ENCODE measurements at places on chromosomes 4 and X.

DNA sequence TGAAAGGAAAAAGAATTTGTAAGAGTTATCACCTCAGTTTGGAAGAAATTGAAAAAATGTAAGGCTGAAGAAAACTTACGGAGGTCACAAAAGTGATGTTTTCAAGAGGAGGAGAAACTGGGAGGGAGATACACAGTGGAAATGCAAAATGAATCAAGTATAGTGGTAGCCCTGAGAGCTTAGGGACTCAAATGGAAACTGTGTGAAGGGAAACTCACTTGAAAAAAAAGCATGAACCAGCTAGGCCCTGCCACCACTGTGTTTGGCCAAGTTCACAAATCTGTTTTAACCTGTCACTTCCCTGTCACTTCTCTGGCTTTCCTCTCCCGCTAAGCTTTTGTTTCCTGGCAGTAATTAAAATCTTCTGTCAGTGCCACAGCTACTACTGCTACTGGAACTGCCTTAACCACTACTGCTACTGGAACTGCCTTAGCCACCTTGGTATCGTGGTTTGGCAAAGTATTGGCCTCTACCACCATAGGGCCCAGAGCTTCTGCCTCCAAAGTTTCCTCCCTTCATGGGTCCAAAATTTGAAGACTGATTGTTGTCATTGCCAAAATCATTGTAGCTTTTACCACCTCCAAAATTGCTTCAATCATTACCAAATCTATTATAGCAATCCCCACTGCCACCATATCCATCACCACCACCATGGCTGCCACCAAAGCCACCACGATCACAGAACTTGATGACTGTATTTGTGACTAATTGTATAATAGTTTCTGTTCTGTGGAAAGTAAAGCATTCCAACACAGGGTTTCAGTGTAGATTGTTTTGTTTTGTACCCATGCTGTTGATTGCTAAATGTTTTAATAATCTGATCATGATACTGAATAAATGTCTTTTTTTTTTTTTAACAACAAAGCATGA is 41.5 kb downstream of the SMARCA5 start:
- DNase-seq: no peak

DNA sequence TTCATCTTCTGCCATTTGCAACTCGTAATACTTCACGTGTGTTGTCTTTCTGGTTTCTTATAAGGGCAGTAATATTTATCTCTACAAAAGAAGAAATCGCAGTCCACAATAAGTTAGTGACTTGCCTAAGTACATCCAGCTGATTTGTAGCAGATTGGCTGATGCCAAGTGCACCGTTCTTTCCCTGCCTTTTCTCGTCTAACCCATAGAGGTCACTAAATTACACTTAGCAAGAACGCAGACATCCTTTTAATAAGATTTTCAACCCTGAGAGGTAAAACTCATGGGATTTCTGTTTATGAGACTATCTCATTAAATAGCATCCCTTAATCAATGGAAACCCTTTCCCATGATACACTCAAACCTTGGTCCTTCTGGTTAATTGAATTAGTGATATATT is 408.6 kb upstream of the ACTRT1 start:
- DNase-seq: no peak

DNA sequence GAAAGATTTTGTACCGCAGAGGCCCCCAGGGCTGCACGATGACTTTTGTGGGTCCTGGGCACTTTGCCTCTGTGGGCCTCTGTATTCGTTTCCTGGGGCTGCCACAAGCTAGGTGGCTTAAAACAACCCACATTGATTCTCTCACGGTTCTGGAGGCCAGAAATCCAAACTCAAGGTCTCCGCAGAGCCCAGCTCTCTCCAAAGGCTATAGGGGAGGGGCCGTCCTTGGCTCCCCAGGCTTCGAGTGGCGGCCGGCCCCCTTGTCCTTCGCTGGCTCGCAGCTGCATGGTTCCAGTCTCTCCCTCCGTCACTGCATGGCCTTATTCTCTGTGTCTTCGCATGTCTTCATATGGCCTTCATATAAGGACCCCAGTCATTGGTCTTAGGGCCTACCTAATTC is 241.2 kb downstream of the EVC2 start:
- no peak for DNase-seq

- DNase-seq: no peak
Observed at GRCh38 chrX:118239913-118240698, 105.8 kb upstream of the WDR44 start.

DNA sequence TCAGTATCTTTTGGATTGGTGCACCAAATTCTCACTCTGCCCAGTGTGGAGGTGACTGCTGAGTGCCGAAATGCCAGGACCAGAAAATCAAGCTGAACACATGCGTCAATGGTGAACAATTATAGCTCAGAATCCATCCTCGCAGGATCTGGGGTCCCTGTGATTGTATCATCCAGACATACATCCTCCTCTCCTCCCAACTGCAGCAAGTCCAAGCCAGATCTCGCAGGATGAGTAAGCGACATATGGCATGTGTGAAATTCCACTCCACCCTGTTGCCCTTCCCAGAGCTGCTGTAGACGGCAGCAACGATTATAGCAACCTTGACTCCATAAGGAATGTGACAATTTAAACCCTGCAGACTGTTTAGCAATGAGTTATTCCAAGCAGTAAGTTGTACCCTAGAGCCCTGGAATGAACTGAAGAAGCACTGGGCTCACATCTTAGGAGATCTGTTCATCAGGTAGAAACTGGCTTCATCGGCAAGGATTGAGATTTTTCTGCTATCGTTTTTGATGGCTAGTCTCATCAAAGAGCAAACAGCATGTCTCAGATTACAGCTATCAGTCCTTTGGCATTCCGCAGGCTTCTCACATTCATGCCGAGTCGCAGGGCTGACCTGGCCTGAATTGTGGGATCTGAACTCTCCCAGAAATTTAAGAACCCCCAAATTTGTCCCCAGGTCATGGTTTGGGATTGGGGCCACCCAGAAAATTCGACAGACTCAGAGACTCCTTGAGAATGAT is 35.5 kb upstream of the SORBS2 start:
- DNase-seq: no peak

DNA sequence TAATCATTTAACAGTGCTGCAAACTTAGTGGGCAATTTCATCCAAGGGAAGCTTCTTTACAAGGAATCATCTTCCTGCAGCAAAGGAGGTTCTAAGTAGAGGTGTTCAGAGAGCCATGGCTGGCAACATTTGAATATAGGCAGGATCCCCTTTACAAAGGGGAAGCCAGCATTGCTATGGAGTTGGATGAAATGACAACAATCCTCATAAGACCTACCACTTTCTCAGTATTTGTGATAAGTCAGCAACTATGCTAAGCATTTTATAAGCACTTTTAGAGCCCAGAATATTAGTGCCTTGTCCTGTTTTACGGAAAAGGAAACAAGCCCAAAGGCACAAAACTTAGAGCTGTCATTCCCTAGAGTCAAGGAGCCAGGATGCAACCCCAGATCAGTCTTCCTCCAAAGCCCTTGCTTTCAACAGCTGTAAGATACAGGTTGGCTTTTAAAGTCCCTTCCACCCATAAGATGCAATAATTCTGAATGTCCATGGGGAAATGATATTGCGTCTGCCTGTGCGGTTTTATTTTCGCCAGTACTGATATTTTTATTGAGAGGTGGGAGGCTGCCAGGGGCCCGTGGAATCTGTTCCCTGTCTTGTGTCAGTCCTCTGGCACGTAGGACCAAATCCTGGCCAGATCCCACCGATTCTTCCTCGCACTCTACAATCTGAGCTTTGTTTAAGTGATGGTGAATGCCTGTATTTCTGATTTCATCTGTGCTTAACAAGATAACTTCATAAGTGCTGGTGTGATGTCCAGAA is 59.1 kb downstream of the SMIM20 start:
- DNase-seq: no peak

DNA sequence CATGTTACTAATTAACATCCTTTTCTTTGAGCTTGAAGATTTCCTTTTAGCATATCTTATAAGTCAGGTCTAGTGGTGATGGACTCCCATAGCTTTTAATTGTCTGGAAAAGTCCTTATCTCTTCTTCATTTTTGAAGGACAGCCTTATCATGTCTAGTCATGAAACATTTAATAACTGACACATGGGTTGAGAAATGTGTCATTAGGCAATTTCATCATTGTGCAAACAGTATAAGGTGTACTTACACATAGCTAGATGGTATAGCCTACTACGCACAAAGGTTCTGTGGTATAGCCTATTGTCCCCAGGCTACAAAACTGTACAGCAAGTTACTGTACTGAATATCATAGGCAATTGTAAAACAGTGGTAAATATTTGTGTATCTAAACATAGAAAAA is 34.5 kb upstream of the ALG13 start:
- no peak for DNase-seq

DNA sequence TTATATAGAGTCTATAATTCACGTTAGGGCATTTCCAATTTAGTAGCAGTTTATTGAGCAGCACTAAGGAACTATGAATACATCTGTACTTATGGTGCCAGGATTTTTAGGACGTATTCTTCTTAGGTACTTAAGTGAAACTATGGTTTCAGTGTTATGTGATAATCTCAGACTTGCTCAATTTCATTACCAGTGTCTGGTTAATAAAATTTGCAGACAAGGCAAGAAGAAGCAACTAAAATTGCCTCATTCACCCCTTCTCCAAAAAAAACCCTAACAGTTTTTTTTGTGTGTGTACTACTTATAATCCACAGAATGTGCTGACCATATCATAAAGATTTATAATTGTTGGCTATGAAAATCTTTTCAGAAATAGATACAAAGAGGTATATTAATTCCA is 6.0 kb upstream of the CXCL10 start:
- no peak for DNase-seq

DNA sequence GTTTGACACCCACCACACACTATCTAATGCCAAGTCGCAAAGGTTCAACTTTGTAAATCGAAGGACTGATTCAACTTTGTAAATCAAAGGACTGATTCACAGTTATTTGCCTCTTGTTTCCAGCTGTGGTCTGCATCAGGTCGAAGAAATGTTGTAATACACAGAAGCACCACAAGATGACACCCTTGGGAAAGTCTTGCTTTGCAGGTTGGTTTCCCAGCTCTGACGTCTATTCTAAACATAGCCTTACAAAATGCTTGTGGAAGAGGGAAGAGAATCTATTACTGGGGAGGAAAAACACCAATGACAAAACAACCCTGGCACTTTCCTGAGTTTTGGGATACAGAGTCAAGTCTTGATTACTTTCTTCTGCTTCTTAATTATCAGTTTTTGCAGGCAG is 35.3 kb downstream of the SUPT20HL1 start:
- DNase-seq: peak; percentile 64

GRCh38 chr4:157045507-157046127 is 30.3 kb upstream of the GLRB start:
- no peak for DNase-seq

GRCh38 chr4:85725721-85726170 is 250.8 kb downstream of the ARHGAP24 start:
- no peak for DNase-seq

- no peak for DNase-seq
Observed at GRCh38 chr4:133130171-133130570, 18.9 kb upstream of the PCDH10 start.

- DNase-seq: no peak
Observed at GRCh38 chrX:110222497-110223257, 95.2 kb downstream of the AMMECR1 start.

DNA sequence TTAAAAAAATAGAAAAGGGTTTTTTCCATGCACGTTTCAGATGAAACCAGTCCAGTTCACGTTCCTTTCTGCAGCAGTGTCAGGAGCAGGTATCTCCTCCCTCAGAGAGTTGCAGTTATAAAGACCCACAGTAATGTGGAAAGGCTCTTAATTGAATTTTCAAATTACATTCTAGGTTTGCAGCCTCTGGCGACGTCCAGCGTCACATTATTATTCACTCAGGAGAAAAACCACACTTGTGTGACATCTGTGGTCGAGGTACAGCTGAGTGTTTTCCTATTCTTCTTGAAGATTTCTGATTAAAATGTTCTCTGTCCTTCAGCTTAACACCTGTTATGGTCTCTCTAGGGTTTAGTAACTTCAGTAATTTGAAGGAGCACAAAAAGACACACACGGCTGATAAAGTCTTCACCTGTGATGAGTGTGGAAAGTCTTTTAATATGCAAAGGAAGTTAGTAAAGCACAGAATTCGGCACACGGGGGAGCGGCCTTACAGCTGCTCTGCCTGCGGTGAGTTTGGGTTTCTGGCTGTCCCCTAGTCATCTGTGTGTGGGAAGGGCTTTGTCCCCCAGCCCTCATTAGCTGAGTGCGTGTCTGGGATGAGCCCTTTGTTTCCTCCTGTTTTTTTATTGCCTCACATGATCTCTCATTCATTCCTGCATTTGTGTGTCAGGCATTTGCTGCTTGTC is 25.6 kb downstream of the ZBTB49 start:
- DNase-seq: no peak

GRCh38 chr4:149248191-149248764 is 567.4 kb downstream of the IQCM start:
- DNase-seq: no peak

- no peak for DNase-seq
Observed at GRCh38 chrX:13077168-13077567, 32.7 kb upstream of the FAM9C start.

DNA sequence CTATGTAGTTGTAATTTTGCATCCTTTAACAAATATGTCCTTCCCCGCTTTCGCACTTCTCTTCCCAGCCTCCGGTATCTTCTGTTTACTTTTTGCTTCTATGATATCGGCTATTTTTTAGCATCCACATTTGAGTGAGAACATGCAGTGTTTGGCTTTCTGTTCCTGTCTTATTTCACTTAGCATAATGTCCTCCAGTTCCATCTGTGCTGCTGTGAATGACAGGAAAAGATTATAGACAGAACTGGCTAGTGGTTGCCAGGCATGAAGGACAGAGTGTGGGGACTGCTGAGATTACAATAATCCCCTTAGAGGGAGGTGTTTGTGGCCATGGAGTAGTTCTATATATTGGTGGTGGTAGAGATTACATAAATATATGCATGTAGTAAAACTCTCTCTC is 588.6 kb downstream of the NLGN4X start:
- no peak for DNase-seq

DNA sequence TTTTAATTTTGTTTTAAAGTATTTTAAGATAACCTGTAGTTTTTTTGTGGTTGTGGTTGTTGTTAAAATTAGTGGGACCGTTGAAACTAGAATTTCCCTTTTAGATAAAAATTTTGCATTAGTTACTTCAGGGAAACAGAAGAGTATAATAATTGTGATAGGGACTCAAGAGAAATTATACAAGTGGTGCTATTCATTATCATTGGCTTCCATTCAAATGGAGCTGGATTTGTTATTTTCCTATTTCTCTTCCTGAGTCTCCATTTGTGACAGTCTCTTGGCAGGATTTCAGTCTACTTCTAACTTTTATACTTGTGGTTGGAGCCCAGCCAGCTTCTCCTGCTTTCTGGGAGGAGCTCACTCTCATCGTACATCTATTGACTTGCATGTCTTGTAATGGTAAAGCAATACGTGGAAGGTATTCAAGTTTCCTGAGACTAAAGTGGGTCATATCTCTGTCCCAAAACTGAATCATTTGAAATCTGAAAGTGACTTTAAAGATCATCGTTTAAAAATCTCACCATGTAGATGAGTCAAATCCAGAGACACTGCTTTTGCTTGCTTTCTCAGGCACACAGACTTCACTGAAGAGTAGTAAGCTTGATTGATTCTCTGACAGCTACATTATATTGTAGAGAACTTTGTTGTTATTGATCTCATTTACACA is 155.8 kb downstream of the RPA4 start:
- no peak for DNase-seq
